ENCODE measurements at places on chromosomes 16 and 17.

DNA sequence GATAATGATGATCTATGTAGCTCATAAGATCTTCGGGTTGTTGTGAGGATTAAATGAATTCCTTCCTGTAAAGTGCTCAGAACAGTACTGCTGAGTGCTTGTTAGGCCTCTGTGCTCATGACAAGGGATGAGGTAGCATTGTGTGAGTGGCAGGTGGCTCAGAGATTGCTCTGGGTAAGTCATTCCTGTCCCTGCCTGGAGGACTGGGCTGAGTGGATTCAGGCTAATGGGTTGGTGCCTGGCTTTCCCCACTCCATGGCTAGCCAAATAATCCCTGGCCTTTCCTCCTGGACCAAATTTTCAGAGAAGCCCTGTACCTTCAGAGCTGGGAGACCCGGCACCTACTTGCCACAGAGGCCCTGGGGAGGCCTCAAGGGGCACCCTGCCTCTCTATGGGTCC lies 1.3 kb upstream of the CCDC92B start:
- no peak for DNase-seq

DNA sequence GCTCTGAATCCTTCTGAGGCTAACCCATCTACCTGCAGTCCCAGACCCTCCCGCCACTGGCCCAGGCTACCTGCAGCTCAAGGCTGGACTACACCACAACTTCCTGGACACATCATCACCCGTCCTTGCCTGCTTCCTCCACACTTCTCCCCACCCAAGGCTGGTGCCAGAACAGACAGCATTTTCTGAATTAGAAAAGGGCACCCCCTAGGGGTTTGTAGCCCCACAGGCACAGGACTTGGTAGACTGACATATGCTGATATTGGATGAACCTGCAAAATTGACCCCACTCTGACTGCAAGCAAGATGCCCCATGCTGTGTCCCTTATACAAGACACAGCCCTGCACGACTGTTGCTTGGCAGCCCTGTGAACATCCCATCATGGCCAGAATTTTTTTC lies 271.5 kb upstream of the C16orf82 start:
- DNase-seq = no peak

DNA sequence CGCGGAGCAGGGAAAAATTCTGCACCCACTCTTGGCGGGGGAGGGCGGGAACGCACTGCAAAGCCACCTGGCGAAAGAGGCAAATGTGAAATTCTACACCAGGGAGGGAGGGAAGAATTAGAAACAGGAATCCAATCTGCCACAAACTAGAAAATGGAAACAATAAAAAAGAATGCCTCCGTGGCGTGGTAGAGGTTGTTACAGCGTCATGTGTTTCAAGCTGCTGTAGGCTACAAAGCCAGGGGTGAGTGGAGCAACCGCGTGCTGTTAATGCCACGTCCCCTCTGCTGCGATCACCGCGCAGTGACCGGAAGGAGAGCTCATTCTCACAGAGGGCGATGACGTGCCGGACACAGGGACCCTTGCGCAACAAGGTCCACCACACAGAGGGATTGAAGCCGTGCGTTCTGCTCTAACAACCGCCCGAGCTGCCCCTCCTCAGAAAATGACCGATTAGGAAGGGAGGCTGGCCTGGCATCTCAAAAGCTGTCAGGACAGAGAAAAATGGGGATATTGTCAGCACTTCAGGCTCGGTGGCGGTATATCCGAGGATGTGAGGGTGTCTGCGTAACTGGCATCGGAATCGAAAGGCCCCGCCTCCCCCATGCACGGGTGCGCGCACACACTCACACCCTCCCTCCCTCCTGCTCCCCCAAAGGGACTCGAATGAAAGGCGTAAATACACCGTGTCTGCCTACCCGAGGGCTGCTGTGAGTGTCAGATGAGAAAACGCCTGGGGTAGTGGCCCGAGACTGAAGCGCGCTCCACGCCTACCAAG lies 70.8 kb upstream of the TNRC6C start:
- DNase-seq = peak; percentile 50

- DNase-seq = no peak
Measured at GRCh38 chr17:1360975-1361374, 39.0 kb downstream of the YWHAE start.

DNA sequence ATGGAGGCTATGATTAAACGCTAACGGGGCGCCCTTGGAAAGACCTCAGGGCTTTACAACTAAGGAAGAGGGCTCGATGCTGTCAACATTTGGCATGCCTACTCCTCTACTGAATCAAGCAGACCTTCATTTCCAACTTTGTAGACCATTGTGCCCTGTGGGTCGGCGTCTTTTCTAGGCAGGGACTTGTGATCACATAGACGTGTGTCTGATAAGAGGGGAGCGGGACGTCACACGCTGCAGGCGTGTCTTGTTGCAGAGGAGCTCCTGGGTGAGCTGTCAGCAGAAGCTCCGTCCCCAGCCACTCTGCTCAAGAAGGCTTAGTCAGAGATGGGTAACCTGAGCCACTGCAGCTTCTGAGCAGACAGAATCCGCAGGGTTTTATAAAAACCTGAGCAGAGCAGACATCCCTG lies 2.8 kb downstream of the MAPK8IP3 start:
- no peak for DNase-seq

- no peak for DNase-seq
Measured at GRCh38 chr17:82648742-82649331, 593 bp upstream of the WDR45B start.

GRCh38 chr17:55286681-55287589 lies 22.2 kb downstream of the HLF start:
- DNase-seq = no peak

GRCh38 chr16:70152578-70153302 lies 20.8 kb upstream of the CLEC18C start:
- no peak for DNase-seq

GRCh38 chr17:50189550-50190292 lies 11.7 kb downstream of the COL1A1 start:
- no peak for DNase-seq
